ENCODE measurements at places on chromosomes 1 and 21.

DNA sequence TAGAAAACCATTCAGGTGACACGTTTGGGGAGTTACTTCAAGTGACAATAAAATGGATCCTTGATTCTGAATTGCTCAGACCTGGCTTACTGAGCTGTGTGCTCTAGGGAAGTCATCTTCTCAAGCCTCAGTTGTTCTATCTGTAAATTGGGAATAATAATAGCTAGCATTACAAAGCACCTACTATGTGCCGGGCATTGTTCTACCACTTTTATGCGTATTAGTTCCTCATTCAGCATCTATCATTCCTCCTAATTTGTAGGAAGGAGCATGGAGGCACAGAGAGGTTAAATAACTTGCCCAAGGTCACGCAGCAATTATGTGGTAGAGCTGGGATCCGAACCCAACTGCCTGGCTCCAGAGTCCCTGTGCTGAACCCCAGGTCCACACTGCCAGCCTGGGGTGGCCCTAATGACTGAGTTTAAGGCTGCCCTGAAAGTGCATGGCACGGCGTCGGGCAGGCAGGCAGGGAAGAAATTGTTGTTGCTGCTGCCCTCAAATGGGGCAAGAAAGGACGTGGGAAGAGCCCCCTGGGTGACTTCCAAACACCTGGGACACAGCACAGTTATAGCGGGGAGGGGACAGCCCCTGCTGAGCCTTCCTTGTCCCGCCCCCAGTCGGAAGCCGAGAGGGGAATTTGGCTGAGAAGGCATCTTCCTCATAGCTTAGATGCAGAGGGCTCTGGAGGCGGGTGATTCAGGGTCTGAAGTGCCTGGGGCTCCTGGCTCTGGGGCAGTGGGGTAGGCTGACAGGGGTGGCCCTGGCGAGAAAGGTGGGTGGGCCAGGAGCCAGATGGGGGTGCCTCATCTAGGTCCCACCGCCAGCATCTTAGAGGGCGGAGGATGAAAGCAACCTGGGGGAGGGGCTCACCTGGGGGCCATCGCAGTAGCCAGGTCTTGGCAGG, 86.5 kb upstream of the IFFO2 start:
- no peak overlapping the region for H3K4me3 ChIP-seq
- no peaks in the 10 kb centered on the region for H3K4me1 ChIP-seq
- H3K27ac ChIP-seq = no peak overlapping the region
- no peaks in the 10 kb centered on the region for H3K36me3 ChIP-seq
- no peak for DNase-seq

GRCh38 chr1:1361982-1362423, 3.6 kb upstream of the MXRA8 start:
- no peaks in the 10 kb centered on the region for H3K27me3 ChIP-seq
- H3K4me3 ChIP-seq = no peak overlapping the region
- no peaks in the 10 kb centered on the region for H3K36me3 ChIP-seq
- peaks cover 43% of the 10 kb centered on the region for H3K4me1 ChIP-seq
- peak overlapping the region; percentile 97 for H3K27ac ChIP-seq

DNA sequence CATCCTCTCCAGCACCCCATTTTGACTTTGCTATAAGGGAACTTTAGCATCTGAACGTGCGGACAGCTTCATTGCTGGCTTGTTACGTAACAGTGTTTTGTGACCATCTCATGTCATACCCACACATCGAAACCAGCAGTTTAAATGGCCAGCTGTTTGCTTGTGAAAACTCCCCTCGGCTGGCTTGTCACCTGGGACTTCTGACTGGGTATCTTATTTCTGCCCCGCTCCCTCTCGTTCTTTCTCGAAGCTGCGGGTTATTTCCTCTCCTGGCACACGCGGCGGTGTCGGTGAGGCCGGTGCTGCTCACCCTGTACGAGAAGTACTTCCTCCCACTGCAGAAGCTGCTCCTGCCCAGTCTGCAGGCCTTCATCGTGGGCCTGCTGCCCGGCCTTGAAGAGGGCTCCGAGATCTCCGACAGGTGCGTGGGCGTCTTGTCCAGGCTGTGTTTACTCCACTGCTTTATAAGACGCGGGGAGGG, 43.5 kb downstream of the DOP1B start:
- H3K27me3 ChIP-seq = no peaks in the 10 kb centered on the region
- peaks cover 6% of the 10 kb centered on the region for H3K4me1 ChIP-seq
- no peak overlapping the region for H3K4me3 ChIP-seq

DNA sequence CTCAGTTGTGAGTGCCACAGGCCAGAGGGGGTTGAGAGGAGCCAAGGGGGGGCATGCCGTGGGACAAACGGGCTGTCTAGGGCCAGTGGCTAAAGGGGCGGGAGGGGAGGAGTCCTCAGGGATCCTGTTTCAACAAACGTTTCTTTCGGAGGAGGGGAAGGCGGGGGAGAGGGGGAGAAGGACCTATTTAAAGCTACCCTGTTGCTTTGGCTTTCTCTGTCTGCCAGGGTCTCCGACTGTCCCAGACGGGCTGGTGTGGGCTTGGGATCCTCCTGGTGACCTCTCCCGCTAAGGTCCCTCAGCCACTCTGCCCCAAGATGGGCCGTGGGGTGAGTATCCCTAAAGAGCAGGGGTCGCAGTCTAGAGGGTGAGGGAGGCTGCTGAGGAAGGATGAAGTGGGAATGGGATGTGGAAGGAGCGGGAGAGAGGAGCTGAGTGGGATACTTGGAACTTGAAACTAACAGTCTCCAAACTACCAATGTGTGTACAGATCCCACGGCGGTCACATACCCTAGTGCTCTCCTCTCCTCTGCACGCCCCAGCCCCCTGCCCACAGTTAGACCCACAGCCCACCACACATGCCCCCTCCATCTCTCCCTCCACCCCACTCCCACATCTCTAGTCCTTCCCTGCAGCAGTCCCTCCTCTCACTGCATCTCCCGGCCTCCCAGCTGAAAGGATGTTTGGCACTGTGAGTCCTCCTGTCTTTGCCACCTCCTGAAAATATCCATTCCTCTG, at the start of gene ATP1A2:
Gene ATP1A2 (plus strand): TSS at position 215 of the 738 bp plus-strand sequence. CDS start 103 bp downstream, at position 318.
- H3K4me3 ChIP-seq = peak within 1 kb of the TSS; percentile 79
- peaks cover 35% of the 10 kb centered on the region for H3K4me1 ChIP-seq
- H3K27me3 ChIP-seq = no peaks in the 10 kb centered on the region
- peaks cover 6% of the 10 kb centered on the region for H3K36me3 ChIP-seq

GRCh38 chr1:28537457-28538199, 15.3 kb upstream of the TRNAU1AP start:
- H3K36me3 ChIP-seq = no peaks in the 10 kb centered on the region
- H3K4me3 ChIP-seq = no peak overlapping the region
- H3K27ac ChIP-seq = no peak overlapping the region

- no peak overlapping the region for H3K27ac ChIP-seq
- H3K4me1 ChIP-seq = peaks cover 23% of the 10 kb centered on the region
These were observed 60.5 kb downstream of the MAP3K7CL start for GRCh38 chr21:29190923-29191331.

DNA sequence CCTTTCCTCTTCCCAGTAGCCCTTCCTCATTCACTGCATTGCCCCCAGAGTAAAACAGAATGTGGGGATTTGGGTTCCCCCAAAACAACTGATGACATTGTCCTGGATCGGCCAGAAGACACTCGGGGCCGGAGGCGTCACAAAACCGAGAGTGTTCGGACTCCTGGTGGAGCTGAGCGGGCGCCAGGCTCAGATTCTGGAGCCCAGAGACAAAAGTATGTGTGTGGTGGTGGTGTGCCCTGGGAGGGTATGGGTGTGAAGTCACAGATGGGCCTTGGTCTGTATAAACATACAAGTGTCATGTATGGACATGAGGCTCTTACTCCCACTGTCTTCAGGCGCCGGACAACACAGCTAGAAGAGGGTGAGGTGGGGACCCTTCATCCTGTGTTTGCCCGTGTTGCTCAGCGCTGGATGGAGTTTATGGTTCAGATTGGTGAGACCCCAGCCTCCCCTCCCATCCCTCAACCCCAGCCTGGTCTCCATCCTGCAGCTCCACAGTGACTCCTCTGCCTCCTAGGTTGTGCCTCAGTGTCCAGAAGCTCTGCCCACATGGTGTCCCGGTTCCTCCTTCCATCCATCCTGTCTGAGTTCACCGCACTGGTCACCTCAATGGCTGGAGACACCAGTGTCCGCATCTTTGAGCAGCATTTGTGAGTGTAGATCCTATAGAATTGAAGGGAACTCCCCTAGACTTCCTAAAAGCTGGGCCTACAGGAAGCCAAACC, 12.4 kb downstream of the HYI start:
- no peaks in the 10 kb centered on the region for H3K4me1 ChIP-seq
- peaks cover 85% of the 10 kb centered on the region for H3K36me3 ChIP-seq
- DNase-seq = no peak
- no peaks in the 10 kb centered on the region for H3K27me3 ChIP-seq
- H3K27ac ChIP-seq = no peak overlapping the region

GRCh38 chr1:46343351-46343695, 2.7 kb downstream of the NSUN4 start:
- peaks cover 12% of the 10 kb centered on the region for H3K4me1 ChIP-seq
- peaks cover 16% of the 10 kb centered on the region for H3K36me3 ChIP-seq
- DNase-seq = no peak

DNA sequence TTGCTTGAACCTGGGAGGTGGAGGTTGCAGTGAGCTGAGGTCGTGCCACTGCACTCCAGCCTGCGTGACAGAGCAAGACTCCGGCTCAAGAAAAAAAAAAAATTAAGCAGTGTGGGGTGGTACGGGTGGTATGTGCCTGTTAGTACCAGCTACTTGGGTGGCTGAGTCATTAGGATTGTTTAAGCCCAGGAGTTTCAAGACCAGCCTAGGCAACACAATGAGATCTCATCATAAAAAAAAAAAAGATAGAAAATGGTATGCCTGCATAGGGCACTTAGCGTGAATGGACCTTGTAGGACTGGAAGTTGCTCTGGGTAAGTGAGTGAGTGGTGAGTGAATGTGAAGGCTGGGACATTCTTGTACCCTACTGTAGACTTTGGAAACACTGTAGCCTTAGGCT, 37.0 kb downstream of the TBCE start:
- DNase-seq = no peak
- H3K4me1 ChIP-seq = no peaks in the 10 kb centered on the region
- H3K27me3 ChIP-seq = no peaks in the 10 kb centered on the region
- no peak overlapping the region for H3K27ac ChIP-seq
- no peaks in the 10 kb centered on the region for H3K36me3 ChIP-seq
- H3K4me3 ChIP-seq = no peak overlapping the region

DNA sequence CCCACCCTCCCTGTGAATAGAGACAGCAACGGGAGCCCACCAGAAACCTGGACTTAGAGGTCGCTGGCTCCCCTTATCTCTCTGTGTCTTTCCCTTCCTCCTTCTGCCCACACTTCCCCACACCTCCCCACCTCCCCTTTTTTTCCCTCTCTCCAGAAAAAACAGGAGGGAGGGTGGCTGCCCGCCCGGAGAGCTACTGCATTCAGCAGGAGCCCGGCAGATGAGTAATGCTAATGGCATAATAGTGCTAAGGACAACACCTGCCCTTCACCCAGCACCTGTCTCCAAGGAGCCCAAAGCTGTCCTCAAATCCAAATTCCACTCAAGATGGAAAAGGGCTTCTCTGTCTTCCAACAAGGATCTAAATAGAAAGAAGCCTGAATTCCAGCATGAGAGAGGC, 11.4 kb upstream of the PRELP start:
- peak overlapping the region; percentile 17 for H3K4me3 ChIP-seq
- no peaks in the 10 kb centered on the region for H3K36me3 ChIP-seq
- no peak for DNase-seq
- peaks cover 53% of the 10 kb centered on the region for H3K4me1 ChIP-seq

- H3K4me3 ChIP-seq = peak overlapping the region; percentile 79
- peaks cover 13% of the 10 kb centered on the region for H3K4me1 ChIP-seq
- peak overlapping the region; percentile 74 for H3K27ac ChIP-seq
- H3K27me3 ChIP-seq = no peaks in the 10 kb centered on the region
These were observed 857.4 kb downstream of the USP25 start for GRCh38 chr21:16587141-16587581.

DNA sequence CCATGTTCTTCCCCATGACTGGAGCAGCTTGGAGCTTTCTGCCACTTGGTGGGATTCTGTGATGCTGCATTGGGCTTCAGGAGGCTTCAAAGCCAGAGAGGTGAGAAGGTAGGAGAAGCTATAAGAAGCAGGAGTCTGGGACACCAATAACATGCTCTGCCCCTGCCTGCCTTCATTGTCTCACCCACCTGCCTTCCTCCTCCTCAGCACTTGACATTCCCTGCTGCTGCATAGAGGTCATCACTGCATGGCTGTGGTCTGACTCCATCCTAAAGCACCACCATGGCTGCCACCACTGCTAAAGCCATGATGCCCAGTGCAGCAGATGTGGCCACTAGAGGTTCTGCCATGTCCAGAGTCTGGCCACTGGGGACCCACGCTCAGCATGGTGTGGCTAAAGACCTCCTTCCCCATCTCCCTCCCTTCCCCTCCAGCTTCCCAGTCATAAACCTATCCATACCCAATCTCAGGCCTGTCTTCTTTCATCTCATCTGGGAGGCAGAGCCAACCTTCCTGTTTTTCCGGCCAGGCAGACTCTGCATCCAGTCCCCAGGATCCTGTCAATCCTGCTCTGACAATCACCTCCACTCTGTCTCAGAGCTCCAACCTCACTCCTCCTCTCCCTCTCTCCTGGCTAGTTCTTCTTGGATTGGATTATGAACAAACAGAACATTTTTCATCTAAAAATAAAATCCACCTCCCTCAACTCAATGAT, 285.1 kb upstream of the POU3F1 start:
- H3K27me3 ChIP-seq = no peaks in the 10 kb centered on the region
- H3K36me3 ChIP-seq = no peaks in the 10 kb centered on the region

GRCh38 chr1:165565751-165566490, 22.1 kb downstream of the LRRC52 start:
- H3K27me3 ChIP-seq = no peaks in the 10 kb centered on the region
- no peaks in the 10 kb centered on the region for H3K4me1 ChIP-seq
- H3K36me3 ChIP-seq = no peaks in the 10 kb centered on the region
- no peak for DNase-seq

GRCh38 chr1:57612833-57613232, 189.0 kb upstream of the DAB1 start:
- no peaks in the 10 kb centered on the region for H3K27me3 ChIP-seq
- no peak overlapping the region for H3K27ac ChIP-seq
- H3K4me3 ChIP-seq = no peak overlapping the region
- no peak for DNase-seq
- H3K36me3 ChIP-seq = no peaks in the 10 kb centered on the region

DNA sequence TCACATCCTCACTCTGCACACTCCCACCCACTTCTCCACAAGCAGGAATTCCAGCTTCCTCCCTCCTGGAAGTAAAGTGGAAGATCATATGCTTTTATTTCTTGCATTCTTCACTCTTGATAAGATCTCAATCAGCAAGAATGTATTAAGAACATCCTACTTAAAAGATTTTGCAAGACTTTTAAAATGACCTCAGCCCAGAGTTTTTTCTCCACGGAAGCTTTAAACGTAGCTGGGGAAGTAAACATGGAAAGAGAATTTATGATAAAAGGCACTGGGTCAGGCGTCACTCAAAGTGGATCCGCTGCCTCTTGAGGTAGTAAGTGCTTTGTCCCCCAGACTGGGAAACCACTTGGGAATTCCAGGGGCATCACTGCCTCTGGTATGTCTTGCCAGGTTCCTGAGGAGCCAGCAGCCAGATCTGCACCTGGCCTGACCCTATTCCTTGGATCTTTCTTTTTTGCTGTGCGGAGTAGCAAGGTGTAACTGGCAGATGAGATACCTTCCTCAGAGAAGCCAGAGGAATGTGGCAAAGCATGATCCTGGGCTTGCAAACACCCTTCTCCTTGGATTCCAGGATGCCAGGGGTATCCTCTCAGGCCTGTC, 33.9 kb downstream of the CDK18 start:
- no peak overlapping the region for H3K27ac ChIP-seq
- DNase-seq = no peak
- no peaks in the 10 kb centered on the region for H3K36me3 ChIP-seq
- H3K4me3 ChIP-seq = no peak overlapping the region
- no peaks in the 10 kb centered on the region for H3K27me3 ChIP-seq

GRCh38 chr1:206547104-206547503, 39.8 kb downstream of the RASSF5 start:
- H3K36me3 ChIP-seq = no peaks in the 10 kb centered on the region
- no peak for DNase-seq
- H3K4me3 ChIP-seq = no peak overlapping the region
- H3K27ac ChIP-seq = no peak overlapping the region
- no peaks in the 10 kb centered on the region for H3K27me3 ChIP-seq
- no peaks in the 10 kb centered on the region for H3K4me1 ChIP-seq

Measured in thoracic aorta (tissue), 2 donors.